NCI-H2081 treated with DMSO at 0.1 percent for 48 hours (cell line): ENCODE measurements at places on chromosomes 4 and X.

DNA sequence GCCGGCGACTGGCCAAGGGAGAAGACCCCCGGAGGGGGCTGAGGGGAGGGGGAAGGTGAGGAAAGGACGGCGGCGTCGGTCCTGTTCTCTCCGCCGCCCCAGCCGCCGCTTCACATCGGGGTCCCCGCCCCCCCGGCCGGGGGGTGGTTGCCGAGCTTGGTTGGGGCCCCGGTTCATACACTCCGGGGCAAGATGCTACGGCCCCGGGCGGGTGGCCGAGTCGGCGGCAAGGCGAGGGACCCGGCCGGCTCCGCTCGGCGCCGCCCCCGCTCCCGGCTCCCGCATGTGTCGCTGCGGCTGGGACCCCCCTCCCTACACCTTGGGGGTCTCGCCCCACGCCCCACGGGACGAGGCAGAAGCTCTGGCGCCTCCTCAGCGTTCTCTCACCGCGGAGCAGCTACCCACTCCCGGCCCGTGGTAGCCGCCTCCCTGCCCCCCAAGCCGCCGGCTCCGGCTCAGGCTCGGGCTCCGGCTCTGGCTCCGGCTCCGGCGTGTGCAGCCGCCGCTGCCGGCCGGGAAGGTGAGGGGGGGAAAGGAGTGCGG, 461 bp downstream of the FBXW7 start:
- no peak for DNase-seq

- no peak for DNase-seq
These were observed 38.9 kb upstream of the RAP1GDS1 start for GRCh38 chr4:98222306-98222705.

- peak; percentile 33 for DNase-seq
These were observed 15.6 kb downstream of the SCARB2 start for GRCh38 chr4:76197971-76198410.

DNA sequence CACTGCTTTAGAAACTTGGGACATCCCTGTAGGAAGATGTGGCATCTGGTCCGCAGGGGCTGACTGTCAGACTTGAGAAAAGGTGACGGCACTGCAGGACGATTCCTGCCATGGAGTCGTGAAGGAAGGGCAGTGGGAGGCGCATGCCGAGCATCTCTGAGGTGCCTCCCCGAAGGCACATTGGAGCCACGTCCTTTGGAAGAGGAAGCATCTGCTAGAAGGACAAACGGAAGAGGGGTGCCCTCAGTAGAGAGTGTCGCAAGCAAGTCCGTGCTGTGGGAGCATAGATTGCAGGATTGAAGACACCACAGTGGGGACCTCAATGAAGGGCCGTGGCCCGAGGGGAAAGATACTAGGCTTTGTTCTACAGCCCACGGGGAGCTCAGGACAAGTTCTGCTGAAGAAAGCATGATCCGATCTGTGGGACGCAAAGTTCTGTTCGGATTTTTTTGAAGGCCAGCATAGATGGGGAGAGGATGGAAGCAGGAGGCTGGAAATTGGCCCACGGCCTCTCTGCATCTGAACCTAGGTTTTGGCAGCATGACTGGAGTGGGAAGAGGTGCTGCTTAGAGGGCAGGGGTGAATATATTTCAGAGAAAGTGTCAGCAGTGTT, 24.2 kb upstream of the HELT start:
- no peak for DNase-seq

DNA sequence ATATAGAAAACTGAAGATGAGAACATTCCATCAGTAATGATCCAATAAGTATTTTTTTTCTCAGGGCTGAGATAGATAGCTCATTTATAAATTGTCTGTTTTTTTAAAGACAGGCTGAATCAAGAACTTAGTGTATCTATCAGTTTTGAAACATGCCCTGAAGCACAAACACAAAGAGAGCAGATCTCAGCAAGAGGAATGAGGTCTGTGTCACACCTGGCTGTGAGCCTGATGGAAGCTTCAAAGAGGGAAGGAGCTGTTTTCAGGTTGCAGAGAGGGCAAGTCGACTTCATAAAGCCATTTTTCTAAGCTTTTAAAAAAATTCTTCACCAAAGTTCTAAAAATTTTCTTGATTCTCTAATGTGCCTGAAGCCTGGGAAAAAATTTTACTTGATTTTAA, 434.9 kb downstream of the PDGFC start:
- no peak for DNase-seq

DNA sequence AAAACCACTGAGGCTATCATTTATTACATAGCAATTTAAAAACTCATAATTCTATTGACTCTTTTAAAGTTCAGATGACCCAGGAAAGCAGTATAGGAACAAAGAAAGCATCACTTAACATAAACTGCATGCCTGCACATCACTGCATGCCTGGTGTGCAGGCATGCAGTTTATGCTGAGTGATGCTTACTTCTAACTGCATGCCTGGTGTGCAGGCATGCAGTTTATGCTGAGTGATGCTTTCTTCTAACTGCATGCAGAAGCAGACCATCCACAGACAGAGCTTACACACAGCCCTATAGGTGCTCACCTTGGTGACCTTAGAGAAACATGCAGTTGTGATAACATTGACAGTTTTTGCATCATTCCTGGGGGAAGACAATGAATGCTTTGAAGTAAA, 17.0 kb downstream of the SDAD1 start:
- DNase-seq, result no peak
